Left hindlimb (tissue), 1 donor: ENCODE measurements at places on chromosomes 6 and 20.

DNA sequence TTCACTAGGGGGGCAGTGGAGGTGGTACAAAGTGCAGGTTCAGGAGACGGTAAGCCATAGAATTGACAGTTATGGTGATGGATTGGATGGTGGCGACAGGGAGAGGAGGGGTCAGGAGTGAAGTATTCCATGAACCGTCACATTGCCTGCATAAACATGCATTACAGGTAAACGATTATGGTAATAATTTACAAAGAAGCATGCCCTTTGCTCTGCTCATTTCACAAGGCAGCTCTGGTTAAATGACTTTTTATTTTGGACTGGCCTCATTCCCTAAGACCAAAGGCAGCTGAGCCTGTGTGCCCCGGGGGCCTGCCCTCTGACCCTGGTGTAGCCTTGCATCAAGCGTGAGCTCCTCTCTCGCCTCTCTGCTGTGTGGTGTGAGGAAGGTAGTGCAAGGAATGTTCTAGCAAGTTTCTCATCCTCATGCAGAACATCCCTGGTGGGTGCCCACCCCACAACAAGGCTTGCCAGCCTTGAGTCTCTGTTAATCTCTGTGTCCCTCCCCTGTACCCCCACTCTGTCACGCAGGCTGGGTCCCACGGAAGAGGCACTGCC is 59.0 kb downstream of the PPP1R14C start:
- DNase-seq: no peak

- DNase-seq: no peak
Observed at GRCh38 chr6:145075425-145075824, 659.9 kb downstream of the EPM2A start.

DNA sequence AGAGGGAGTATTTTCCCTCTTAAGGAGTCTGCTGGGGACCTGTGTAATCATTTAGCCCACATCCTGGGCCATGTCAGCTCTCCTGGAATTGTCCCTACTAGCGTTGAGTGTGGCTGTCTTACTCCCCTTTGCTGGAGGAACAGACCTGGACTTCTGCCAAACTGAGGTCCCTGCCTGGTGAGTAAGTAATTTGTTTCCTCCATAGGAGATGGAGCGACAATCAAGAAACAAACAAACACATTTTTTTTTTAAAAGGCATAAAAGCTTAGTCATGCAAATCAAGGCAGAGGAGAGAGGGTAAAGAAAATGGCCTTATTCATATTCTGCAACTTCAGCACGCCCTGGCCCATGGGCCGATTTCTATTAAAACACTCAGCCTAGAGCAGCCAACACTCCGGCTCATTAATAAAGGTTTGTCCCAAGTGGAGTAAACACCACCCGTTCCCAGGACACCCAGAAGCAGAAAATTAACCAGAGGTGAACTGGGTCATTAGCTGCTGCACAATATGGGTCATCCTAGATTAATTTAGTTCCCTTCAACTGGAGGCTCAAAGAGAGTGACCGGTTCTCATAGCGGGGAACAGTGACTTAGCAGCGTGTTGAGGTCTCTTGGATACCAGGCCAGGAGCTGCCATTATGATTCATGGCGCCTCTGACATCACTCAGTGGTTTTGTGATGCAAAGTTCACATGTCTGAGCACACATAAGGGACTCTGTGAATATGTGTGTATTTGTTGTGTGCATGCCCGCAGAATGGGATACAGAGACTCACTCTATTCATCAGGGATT is 165.0 kb upstream of the SULF2 start:
- DNase-seq: no peak

- no peak for DNase-seq
Observed at GRCh38 chr6:27888566-27888965, 23.6 kb downstream of the OR2B2 start.

- no peak for DNase-seq
Observed at GRCh38 chr6:157343732-157344131, 20.4 kb upstream of the TMEM242 start.

DNA sequence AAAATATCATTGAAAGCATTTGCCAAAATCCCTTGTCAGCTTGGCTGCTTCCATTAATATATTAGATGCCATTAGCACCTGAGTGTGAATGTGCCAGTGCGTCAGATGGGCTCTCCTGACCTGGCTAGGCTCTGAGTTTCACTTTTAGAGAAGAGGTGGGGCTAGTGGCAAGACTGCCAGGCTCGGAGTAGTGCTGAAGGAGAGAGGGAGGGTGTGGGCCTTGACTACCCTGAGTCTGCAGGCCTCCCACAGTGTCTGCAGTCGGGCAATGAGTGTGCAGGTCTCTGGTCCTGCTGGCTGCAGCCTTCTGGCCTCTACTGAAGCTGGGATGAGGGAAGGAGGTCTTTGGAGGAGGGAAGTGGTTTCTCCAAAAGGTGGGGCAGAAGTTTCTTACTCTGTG is 34.6 kb upstream of the PNPLA1 start:
- no peak for DNase-seq
